ENCODE measurements at places on chromosomes 12 and 14.

DNA sequence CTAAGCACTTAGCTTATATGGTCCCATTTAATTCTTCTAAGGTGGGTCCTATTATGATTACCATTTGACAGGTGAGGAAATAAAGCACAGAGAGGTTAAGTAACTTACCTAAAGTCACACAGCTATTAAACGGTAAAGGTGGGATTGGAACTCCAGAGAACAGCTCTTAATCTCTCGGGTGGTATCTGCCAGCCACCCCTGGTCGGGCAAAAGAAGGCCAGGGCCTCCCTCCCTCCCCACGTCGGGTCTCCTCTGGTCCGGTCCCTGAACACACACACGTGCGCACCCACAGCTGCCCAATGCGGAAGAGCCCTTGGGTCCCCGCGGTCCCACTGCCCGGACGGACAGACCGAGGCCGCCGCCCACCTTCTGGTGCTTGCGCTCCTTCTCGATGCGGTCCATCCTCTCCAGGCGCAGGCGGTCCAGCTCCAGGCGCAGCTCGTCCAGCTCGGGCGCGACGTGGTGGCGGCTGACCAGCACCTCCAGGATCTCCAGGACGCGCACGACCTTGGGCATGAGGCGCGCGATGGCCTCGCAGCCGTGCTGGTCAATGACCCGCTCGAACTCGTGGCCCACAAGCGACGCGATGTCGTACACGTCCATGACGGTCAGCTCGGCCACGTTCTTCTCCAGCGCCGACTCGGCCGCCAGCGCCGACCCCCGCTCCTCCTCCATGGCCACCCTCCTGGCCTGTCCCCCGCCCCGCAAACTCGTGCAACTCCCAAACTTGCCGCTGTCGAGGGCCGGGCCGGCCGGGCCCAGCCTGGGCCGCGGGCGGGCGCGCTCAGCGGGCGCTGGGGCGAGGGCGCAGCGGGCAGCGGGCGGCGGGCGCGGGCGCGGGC lies 490 bp downstream of the RILPL1 start:
- DNase-seq, result no peak

DNA sequence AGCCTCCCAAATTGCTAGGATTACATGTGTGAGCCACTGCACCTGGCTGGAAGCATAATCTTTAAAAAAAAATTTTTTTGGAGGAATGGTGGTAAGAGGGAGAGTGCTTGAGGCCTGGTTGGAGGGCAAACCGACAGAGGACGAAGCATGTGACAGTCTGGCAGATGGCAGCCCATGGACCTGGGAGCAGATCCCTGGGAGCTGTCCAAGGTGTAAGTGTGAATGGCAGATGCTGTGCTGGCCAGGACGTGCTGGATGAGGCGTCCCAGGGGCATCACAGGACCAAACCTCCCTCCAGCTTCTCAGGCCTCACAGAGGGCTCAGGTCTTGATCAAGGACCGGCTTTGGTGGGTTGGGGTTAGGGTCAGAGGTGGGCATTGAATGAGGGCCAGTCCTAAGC lies 128.4 kb upstream of the NCOR2 start:
- no peak for DNase-seq

DNA sequence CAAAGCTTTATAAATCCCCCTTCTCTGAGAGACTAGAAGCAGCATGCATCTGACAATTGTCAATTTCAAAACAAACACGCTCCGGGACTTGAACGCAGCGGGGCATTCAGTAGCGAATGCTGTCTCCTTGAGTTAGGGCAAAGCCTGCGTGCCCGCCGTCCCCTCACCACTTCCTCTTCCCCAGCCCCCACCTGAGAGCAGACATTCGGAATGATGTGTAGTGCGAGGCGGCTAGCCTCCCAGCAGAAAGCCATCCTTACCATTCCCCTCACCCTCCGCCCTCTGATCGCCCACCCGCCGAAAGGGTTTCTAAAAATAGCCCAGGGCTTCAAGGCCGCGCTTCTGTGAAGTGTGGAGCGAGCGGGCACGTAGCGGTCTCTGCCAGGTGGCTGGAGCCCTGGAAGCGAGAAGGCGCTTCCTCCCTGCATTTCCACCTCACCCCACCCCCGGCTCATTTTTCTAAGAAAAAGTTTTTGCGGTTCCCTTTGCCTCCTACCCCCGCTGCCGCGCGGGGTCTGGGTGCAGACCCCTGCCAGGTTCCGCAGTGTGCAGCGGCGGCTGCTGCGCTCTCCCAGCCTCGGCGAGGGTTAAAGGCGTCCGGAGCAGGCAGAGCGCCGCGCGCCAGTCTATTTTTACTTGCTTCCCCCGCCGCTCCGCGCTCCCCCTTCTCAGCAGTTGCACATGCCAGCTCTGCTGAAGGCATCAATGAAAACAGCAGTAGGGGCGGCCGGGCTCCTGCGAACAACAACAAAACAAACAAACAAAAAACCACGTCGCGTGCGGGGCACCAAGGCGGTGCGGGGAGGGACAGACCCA lies 2.2 kb downstream of the PRMT8 start:
- no peak for DNase-seq

DNA sequence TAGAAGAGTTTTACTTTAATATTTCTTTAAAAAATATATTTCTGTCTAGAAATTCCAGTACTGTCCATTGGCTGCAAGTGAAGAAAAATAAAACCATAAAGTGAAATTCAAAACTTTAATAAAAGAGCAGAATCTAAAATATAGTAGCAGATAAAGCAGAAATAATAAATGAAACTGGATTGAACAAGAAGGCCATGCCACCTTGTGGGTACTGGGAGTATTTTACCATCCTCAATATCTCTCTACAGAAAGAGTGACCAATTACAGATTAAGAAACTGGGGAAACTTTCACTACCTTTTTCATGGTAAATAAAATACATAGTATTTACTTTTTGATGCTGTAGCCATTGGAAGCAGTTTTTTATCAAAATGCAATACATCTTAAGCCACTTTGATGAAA lies 220.5 kb downstream of the BCAT1 start:
- no peak for DNase-seq

GRCh38 chr12:14964406-14964805 lies 3.0 kb upstream of the ARHGDIB start:
- no peak for DNase-seq

DNA sequence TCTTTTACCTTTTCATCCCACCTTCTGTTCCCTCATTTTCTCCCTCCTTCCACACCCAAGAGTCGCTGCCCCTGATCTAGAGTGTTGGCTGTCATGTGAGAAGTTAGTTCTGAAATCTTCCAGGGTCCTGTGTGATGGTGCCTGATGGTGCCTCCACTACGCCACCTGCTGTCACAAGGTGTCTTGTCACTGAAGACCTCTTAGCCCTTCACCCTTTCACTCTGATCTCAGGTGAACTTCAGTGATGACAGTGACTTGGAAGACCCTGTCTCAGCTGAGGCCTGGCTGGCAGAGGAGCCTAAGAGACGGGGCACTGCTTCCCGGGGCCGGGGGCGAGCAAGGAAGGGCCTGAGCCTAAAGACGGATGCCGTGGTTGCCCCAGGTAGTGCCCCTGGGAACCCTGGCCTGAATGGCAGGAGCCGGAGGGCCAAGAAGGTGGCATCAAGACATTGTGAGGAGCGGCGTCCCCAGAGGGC lies 7.6 kb upstream of the PFDN5 start:
- peak; percentile 90 for DNase-seq

GRCh38 chr12:131917711-131918306 lies 11.3 kb upstream of the PUS1 start:
- no peak for DNase-seq

DNA sequence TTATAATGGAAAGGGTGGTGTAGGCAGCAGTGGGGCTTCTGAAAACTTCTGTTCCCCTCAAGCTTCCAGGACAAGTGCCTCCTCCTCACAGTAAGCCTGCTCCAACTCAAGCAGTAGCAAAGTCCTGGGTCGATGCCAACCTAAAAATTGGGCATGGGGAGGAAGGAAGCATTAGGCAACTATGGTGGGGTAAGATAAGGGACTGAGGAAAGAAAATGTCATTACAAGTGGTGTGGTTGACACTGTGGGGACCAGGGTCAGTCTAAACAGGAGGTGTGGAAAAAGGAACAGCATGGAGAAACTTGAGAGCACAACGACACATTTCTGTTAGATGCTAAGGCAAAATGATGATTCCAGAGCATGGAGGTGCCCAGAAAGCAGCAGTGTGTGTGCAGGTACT lies 34.9 kb downstream of the WIF1 start:
- DNase-seq, result no peak

DNA sequence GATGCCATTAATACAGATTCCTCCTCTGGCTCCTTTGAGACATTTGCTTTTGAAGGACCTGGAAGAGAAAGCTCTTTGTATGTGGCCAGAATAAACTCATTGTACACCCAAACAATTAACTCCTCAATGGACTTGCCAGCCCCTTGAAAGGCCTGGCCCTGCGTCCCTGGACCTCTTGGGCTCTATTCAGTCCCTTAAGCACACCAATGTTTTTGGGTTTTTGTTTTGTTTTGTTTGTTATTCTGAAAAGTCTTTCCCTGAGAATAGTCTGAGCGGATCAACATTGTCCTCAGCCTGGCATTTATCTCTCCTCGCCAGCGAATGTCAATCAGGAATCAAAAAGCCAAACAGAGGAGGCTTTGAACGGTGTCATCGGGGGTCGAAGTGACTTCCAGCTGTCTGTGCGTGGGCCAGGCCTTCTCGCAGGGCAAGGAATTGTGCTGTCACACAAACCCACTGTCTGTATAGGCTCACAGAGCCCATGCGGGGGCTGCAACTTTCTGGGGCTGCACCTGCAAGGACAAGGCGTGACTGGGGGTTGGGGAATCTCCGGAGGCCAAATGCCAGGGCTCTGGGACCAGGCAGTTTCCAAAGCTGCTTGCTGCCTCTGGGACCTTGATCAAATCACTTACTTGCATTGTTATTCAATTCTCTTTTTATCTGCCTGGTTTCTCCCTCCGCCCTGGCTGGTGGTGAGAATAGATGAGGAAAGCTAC lies 108.3 kb downstream of the SMOC1 start:
- DNase-seq, result no peak

DNA sequence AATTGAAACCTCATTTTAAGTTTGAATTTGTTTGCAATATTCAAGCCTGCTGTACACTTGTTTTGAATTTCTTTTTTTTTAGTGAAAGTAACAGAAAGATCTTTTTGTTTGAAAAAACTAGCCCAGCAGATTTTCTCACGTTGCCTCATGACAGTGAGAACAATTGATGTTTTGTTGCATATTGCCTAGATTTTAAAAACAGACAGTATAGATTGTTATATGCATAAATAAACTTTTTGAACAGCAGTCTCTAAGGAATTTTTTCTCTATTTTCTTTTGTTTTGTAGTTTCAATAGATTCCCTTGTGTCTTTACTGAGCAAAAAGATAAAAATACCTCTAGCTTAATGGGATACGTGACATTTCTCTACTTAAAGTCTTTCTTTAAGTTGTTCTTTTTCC lies 15.4 kb downstream of the OR6C6 start:
- DNase-seq, result no peak

DNA sequence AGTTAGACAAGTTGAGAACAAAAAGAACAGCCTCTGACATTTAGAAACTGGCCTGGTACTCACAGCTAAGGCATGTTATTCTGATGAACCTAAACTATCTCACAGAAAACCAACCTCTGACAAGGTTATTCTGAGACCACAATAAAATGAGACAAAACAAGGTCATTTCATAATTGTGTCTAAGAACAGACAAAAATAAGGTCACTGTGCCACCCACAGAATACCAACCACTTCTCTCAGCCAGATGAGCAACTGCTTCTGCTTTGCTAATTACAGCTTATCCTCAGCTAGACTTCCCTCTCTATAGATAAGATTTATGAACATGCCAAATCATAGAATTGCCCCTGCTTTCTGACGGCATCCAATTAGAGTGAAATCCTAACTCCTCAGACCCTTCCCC lies 52.2 kb upstream of the CRACR2A start:
- DNase-seq, result no peak

DNA sequence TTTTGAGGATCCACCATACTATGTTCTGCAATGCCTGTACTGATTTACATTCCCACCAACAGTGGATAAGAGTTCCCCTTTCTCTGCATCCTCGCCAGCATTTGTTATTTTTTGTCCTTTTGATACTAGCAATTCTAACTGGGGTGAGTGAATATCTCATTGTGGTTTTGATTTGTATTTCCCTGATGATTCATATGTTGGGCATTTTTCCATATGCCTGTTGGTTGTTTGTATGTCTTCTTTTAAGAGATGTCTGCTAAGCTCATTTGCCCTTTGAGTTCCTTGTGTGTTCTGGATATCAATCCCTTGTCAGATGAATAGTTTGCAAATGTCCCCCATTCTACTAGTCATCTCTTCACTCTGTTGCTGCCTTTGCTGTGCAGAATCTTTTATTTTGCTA lies 49.0 kb upstream of the MSRB3 start:
- no peak for DNase-seq

DNA sequence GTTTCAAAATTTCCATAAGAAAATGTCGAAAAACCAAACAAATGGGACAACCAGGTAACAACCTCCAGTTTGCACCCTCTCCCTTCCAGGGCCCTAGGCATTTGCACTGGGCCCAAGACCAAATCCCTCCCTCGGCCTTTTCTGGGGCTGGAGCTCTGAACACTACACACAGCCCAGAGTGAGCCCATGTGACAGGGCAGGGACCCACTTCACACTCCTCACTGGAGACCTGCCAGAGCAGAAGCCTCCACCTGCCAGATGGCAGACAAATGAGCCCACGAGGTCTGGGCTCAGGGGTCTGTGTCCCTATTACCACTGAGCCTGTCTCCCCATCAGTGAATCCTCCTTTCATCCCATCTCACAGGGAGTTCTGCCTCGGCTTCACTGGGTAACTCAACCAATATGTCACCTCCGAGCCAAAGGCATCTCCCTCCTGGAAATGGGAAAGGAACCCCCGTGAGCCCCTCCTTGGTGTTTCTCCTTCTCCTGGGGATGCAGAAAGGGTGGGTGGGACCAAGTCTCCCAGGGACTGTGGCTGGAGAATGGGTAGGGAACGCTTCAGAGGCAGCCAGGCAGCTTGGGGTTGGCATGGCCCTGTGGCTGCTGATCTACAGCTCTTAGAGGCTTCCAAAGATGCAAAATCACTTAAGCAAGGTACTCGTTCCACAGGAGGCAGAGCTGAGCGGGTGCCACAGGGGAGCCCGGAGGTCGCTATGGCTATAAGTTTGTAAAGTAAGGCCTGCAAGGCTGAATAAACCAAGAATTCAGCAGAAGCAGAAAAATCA lies 10.6 kb downstream of the VWF start:
- DNase-seq, result no peak

GRCh38 chr14:105064721-105065143 lies 498 bp downstream of the GPR132 start:
- peak; percentile 74 for DNase-seq

- no peak for DNase-seq
These were observed 374.1 kb downstream of the ADGRD1 start for GRCh38 chr12:131327521-131328488.

- no peak for DNase-seq
These were observed 40.3 kb downstream of the CIT start for GRCh38 chr12:119836781-119837180.

DNA sequence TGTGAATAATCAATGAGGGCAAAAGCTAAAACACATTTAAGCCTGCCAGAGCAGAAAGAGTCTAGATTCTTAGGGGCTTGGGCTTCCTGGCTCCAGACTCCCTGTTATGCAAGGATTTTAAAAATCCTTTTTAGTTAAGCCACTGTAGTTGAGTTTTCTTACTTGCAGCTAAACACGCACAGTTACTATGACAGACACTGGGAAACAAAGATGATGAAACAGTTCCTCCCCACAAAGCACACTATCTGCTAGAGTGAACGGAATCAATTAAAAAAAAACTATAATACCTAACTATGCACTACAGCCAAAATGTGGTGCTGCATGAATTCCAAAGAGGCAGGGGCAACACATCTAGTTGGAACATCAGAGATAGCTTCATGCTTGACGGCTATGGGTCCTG lies 28.2 kb downstream of the RPS6KA5 start:
- DNase-seq, result no peak

Data from activated CD4-positive, alpha-beta T cell treated with anti-CD3 and anti-CD28 coated beads, Interleukin-2, amount 10 ng/mL, durations not matched to agents 24 days and 14 days (primary cell).